ENCODE measurements at places on chromosomes 7 and 10. TPM values are rescaled to one million over a fixed set of nuclear protein-coding genes. Genes with fewer than 3 reads are reported as not detected.

The TAS2R3 gene
- 1.2 TPM for total RNA-seq

The CALN1 gene
- total RNA-seq = not detected

The FAM25C gene
- total RNA-seq = not detected

DNA sequence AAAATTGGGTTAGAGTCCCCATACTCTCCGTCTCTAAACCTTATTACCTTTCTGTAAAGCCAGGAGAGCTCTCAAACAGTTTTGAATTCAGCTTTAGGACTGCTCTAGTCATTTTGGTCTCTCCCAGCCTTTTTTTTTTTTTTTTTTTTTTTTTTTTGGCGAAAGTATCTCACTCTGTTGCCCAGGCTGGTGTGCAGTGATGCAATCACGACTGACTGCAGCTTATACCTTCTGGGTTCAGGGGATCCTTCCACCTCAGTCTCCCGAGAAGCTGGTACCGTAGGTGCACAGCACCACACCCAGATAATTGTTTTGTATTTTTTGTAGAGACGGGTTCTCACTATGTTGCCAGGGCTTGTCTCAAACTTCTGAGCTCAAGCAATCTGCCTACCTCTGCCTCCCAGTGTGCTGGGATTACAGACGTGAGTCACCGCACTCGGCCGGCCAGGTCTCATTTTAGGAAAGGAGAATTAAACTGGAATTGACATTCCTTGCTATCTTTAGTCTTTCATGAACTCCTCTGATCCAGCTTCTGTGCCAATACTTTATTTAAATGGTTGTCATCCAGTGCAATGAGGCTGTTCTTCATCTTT, 31.4 kb upstream of the RSU1 start:
- peak; percentile 49 for DNase-seq

DNA sequence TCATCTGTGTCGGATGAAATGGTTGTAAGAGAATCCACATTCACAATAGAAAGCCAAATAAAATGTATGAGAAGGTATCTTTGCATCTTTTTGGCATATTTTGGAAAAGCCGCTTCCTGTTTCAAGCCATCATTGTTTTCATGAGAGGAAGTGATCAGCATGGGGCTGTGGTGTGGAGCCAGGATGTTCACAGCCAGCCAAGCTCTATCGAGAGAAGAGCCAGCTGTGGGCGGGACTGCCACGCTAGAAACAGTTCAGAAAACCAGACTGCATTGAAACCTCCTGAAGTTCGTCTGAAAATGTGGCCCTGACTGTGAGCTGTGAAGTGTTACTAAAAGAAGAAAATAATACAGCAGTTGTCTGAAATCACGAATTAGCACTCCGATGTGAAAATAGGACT, 21.2 kb upstream of the NPS start:
- DNase-seq = no peak
